ENCODE measurements at places on chromosomes 4 and X. TPM values are rescaled to one million over a fixed set of nuclear protein-coding genes. Genes with fewer than 3 reads are reported as not detected.

Gene TCP11X2
- total RNA-seq = not detected

- DNase-seq = no peak
Observed at GRCh38 chr4:107520368-107520767, 199.7 kb downstream of the PAPSS1 start.

Gene SOWAHD
- not detected for total RNA-seq

DNA sequence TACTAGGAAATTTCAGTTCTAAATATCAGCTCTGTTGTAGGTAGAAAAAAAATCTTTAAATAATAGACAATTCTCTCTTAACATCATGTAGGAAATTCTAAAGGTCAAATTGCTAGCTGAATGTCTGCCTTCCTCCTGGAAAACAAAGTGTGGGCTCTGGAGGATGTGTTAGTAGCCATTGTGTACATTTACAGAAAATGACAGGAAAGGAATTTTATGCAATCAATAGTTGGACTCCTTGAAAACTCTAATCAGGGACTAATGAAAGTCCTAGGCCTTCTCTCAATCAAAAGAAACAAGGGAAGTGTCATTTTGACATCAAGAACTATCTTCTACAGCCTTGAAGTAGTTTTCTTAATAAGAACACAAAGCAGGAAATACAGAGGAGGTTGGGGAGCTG, 174.6 kb downstream of the ANKRD50 start:
- DNase-seq = no peak

DNA sequence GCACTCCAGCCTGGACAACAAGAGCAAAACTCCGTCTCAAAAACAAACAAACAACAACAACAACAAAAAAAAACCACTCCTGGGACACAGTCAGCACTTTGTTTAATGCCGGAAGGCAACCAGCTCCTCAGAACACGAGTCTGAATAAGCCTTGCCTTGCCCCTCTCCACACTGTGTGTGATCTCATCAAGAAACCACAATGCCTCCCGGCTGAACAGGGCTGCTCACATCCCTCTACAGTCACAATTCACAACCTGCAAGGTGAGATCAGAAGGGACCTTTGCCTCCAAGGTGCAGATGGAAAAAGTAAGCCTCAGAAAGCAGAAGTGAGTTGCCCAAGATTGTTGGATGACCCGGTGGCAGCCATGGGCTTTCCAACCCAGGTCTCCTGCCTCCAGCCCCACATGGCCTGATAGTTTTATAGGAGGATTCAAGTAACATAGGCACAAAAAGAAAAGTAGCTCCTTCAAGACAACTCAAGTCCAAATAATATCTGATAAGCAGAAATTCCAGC, 80.8 kb downstream of the JAKMIP1 start:
- DNase-seq = no peak

Data from body of pancreas (tissue), 4 donors.